ENCODE measurements at places on chromosomes 3 and 15.

DNA sequence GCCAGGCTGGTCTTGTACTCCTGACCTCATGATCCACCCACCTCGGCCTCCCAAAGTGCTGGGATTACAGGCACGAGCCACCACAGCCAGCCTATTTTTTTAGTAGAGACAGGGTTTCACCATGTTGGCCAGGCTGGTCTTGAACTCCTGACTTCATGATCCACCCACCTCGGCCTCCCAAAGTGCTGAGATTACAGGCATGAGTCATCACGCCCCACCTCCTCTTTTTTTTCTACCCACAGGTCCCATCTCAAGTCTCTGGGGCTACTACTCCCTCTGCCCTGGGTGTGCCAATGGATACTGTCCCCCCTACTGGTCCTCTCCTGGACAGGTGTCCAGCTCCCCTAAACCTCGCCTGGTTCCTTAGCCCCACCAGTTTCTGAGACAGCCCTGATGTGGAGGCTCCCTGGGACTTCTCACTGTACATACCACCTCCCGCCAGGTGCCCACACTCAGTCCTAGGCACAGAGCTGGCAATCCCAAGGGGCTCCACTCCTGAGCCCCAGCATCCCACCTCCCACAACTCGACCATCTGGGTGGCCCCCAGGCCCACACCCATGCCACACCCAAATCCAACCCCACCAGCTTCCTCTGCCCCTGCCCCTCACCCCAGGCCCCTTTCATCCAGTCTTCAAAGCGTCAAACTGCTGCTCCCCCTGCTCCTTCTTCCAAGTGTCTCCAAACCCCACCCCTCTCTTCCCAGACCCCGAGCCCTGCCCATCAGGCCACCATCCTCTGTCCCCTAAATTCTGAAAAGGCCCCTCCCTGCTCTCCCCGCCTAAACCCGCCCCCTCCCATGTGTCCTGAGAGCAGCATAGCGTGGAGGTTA is 13.1 kb upstream of the CYP11A1 start:
- DNase-seq, result no peak

DNA sequence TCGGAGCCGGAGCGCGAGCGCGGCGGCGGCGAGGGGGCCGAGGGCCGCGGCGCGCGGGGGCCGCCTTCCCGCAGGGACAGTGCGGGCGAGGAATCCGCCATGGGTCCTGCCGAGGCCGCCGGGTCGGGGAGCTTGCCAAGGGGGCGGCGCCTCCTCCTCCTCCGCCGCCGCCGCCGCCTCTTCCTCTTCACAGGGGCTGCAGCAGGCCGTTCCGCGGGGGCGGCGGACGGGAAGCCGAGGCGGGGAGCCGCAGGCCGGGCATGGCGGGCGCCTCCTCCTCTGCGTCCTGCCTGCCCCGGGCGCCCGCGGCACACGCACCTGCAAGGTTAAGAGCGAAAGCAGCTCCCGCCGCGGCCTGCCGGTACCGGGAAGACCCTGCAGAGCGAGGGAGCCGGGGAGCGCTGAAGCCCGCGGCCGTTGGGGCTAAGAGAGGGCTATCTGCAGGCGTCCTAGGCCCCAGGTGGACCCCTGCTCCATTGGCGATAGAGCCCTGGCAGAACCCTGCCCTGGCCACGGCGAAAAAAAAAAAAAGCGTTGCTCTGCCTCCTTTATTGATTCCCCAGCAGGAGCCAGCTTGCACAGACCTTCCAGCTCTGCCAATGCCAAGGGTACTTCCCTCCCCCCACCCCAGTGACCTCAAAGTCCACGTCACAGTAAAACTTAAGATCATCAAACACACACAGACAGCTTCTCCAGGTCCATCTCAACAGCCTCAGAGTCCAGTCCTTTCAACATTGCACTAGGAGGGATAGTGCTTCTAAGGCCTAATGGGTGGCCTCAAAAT is at the start of gene LYSMD2:
TSS of gene LYSMD2 (minus strand) at position 134 of the 784 bp plus-strand sequence. CDS start at position 101, 33 bp downstream.
- DNase-seq, result peak; percentile 68

DNA sequence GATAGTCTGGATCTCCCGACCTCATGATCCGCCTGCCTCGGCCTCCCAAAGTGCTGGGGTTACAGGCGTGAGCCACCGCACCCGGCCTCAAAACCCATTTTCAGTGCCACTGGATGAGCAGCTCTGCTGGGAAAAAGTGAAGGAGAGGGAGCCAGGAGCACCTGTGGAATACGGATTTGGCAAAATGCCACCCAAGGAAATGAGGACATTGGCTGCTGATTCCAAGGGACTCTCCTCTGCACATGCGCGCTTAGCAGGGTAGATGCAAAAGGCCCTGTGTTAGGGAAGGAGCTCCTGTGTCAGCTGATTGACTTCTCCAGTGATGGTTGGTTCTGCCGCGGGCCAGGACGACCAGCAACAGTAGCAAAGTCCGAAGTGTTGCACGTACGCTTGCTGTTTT is 43.4 kb upstream of the IGF1R start:
- DNase-seq, result no peak

DNA sequence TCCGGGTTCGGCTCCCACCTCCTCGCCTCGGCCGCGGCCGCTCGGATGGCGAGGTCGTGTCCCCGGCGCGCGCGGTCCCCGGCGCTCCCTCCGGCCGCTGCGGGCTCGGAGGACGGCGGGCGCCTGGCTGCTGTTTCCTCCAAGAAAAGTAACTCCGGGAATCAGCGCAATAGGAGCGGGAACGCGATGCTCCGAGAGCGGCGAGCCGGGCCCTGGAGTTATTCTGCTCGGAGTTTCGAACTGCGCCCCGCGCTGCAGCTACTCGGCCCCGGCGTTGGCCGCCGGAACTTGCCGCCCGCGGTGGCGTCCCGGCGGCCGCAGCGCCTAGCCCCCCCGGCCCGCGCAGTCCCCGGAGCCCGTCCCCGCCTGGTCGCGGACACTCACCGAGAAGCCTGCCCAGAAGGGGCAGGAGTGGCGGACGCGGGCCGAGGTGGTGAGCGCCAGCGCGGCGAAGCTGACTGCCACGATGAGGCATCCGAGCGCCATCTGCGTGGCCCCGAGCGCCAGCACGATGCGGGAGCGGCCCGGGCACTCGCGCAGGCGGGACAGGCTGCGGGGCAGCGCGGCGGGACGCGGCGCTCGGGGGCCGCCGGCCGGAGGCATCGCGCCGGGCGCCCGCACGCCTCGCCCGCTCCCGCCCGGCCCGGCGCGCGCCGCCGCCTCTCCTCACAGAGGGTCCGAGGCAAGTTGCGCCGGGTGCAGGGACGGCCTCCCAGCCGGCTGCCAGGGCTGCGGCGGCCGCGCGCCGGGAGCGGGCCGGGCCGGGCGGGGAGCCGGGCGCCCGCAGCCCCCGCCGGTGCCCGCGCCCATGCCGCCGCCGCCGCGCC is 251.9 kb downstream of the TJP1 start:
- no peak for DNase-seq

DNA sequence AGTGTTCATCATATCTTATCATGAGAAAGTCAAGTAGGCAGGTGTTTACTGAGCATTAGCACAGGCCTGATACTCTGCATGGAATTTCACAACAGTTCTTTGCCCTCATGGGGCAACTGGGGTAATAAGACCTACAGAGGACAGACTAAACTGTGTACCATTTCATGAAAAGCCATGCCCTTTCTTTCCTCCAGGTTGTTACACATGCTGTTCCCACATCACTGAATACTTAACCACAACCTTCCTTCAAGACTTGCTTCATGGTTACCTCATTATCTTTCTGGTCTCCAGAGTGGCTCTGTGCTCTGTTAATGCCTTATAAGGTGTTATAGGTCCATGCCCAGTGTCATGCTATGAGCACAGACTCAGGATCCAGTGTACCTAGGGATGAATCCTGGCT is 28.2 kb upstream of the RSL24D1 start:
- DNase-seq, result no peak

DNA sequence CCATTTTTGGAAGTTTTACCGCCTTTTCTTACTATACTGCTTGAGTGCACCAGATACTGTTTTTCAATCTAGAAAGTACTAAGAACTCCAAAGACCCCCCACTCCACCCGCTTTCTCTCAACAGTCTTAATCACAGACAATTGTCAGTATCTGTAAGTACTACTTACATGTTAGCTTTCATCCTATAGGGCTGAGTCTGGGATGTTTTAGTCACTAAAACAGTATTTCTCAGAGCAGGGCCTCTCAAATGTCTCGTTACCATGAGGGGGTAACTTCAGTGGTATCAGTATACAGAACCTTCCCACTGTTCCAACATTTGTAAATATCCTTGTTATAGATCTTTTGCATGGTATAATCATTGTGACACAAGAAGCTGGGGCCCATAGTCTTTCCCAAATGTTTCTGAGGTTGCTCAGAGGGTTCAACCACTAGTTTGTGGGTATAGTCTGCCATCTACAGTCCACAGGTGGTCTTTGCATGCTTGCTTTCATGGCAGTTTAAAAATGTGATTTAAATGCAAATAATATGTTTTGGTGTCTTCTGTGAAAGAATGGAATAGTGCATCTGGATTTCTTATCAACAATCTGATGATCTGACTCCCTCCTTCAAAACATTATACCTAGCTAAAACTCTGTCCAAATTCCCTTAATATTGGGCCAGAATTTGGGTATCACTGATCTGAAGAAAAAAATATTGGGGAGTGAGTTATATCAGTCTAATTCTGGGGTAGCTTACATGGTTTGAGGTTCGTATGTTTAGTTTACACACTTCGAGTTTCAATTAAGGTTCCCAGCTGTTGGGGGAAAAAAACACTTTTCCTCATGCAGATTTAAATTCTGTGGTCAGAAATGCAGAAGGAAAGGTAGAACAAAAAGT is 18.0 kb upstream of the DNAJC13 start:
- DNase-seq, result peak; percentile 63
